ENCODE measurements at places on chromosomes 3 and 15.

- no peak for DNase-seq
Measured at GRCh38 chr15:78790027-78790426, 21.2 kb downstream of the ADAMTS7 start.

DNA sequence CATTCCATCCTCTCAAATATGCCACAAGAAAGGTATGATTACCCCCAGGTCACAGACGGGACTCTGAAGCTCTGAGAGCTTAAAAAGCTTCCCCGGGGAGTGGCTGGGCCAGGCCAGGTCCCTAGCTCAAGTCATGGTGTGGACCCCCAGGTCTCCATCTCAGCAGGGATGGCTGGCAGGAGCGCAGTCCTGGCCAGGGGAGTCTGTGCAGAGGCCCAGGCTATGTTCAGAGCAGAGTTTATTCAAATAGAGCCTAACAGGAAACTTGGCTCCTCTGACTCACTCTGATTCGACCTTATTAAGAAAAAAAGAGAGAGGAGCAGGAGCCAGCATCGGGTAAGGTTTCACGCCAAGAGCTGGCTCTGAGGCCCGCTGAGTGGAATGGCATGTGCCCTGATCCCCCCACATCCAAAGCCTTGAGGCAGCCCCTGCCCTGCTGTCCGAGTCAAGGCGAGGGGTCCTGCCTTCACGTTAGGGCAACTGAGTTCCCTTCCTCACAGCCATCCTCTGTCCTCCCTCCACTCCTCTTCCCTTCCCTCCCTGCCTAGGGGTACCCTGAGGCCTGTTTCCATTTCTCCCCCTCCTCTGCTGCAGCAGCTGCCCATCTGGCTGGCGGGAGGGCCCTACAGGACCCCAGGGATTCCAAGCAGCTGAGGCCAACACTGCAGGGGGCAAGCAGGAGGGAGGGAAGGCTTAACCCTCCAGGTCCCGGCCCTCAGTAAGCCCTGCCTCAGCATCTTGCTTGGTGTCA, 1.9 kb upstream of the LOXL1 start:
- DNase-seq = peak; percentile 31

GRCh38 chr3:135057996-135058395, 262.9 kb downstream of the EPHB1 start:
- DNase-seq = no peak

DNA sequence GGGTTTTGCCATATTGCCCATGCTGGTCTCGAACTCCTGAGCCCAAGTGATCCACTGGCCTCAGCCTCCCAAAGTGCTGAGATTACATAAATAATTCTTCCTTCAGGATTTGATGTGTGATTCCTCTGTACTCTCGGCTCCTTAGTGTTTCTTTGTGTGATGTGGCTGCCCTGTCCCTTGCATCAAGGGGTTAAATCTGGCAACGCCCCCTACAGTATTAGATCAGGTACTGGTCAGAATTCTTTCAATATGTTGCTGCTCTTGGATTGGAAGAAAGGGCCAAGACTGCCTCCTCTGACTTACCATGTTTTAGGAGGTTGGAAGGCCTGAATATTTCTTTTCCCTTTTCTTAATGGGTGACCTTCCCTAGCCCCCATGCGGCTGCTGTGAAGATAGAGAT, 390.6 kb upstream of the WNT5A start:
- DNase-seq = no peak

DNA sequence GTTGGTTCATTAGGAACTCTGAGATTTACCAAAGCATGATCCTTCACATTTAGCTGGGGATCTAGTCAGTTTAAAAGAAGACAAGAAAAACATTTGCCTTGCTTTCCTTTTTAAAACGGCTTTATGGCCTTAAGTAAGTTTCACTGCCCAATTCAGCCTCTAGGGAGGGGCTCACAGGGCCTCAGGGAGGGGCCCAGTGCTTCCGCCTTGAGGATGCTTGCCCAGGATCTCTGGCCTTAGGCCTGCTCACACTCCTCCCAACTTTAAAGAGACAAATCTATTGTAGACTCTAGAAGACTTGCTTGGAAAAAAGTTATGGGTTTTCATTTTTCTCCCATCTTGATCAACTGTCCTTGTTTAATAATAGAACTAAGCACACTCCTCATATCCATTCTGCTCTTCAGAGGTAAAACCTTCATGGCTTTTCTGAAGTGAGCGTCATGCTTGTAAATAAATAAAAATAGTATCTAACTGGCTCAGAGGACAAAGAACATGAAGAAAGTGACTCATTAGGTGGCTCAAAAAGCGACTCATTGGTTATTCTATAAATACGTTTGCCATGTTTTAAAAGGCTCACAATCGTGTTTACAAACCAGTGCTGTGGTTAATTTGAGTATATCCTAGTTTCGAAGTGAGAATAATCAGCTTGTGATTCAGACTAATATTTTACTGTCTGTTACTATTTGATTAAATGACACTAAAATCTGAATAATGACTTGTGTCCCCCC, 13.7 kb downstream of the PDHB start:
- no peak for DNase-seq

GRCh38 chr3:88180398-88180999, 30.7 kb downstream of the C3orf38 start:
- DNase-seq = peak; percentile 51

GRCh38 chr3:60829058-60829457, 422.2 kb downstream of the FHIT start:
- no peak for DNase-seq

DNA sequence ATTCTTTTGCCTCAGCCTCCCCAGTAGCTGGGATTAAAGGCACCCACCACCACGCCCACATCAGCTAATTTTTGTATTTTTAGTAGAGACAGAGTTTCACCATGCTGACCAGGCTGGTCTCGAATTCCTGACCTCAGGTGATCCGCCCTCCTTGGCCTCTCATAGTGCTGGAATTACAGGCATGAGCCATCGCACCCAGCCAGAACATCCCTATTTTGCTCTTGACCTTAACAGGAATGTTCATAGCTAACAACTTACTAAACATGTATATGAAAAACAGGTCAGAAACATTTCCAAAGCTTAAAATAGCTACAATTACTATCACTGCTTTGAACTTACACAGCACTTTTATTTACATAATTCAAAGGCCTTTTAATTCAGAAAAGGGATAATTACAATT, 33.7 kb downstream of the UQCC5 start:
- no peak for DNase-seq

DNA sequence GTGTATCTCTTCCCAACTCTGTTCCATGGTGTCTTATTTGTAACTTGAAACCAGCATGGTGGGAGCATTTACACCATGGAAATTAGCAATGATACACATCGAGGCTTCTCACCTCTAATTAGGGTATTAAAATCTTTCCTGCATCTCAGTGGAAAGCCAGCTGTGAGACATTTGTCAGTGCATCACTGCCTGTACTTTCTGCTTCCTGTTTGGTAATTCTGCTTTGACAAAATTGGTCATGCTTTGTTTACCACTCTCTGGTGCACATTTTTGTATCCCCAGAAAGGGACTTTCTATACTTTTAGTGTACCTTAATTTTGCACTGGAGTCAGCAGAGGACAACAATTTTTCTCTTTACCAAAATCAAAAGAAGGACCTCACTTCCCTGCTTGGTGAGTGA, 402.1 kb downstream of the PDCD6IP start:
- DNase-seq = no peak

DNA sequence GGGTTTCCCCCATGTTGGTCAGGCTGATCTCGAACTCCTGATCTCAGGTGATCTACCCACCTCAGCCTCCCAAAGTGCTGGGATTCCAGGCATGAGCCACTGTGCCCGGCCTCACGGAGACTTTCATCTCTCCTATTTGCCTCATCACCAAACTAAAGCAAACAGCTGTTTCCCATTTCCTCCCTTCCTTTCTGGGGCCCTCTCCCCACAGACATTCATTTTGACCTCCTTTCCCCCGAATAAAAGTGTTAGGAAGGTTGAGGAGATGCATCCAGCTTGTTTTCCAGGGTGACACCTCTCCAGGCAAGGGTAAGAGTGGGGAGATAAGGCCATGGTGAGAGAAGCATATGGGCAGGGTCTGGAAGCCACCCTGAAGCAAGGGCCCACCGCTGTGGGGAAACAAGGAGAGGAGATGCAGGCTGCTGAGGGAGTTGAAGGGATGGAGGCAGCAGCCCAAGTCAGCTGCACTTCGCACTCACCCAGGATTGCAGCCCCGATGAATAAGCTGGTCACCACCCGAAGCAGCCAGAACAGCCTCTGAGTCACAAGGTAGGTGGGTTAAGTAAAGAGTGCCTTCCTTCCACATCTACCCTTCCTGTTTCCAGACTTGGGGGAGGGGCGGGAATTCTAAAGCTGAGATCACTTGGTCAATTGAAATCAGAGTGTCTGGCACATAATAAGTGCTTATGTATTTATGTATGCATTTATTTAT, 7.7 kb downstream of the DUOXA2 start:
- no peak for DNase-seq

GRCh38 chr15:35867356-35867755, 321.4 kb upstream of the DPH6 start:
- no peak for DNase-seq

DNA sequence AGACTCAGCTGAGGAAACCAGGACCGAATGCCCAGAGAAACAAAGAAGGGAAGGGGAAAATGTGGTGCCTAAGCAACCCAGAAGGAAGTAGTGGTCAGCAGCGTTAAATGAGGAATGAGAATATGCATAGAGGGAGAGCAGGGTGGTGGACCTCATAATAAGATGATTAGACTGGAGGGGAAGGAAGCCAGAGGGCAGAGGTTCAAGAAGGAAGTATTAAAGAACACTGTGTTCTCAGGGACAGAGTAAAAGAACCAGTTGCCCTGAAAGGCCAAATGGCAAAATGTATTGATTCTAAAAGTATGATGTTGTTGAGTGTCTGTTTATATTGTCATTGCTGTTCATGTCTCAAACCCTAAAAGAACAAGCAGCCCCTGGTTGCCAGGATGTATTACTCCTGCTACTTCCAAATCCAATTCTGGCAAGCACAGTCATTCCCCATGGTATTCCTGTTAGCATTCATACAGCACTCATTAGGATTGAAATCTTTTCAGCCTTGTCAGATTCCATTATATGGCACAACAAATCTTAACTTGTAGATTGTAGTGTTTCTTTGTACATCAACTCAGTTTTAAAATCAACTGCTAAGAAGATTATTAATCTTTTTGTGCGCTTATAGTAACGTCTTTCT, 23.4 kb downstream of the P2RY1 start:
- no peak for DNase-seq

DNA sequence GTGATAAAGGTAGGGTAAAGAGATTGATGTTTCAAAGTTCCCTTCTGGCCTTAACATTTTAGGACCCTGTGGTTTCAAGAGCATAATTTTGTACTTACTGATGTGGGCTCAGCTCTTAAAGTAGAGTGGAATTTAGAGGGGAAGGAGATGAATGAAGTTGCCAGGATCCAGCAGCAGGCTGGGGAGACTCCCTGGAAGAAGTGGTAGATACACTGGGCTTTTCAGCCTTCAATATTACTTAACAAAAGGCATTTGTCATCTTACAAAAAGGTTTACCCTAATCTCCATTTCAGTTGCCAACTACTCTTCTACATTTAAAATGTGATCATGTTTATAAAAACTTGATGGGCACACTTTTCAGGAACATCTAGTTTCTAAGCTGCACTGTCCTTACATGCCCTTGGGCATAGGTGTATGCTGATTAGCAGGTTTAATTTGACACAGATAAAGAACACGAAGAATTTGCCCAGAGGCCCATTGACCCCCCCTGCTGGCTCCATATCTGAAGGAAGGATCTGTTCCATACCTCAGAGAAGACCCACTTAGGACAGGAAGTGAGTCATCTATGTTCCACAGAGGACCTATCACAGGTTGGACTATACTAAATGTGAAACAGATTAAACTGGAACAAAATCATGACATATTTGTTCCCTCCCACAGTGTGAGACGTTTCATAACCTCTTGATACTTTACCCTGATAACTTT, 93.0 kb upstream of the LPP start:
- peak; percentile 80 for DNase-seq

GRCh38 chr15:51878446-51879386, 49.3 kb downstream of the TMOD3 start:
- DNase-seq = peak; percentile 34

DNA sequence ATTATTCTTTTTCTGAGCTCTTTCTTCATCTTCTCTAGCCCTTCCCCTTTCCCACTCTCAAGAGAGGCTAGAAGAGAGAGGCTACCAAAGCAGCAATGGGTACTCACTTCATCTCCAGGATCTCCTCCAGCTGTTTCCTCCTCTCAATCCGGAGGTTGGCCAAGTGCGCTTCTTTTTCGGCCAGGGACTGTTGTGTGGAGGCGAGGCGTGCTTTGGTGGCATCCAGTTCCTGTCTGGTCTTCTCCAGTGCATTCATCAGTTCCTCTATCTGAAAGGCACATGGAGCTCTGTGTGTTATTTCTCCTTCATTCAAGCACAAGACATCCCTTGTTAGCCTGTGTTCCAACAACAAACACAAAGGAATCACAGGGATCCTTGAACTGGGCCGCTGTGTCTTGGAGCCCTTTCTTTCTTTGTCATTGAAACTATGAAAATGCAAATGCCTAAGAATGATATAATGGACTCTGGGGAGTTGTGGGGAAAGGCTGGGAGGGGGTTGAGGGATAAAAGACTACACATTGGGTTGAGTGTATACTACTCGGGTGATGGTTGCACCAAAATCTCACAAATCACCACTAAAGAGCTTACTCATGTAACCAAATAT, 401.3 kb upstream of the WNT5A start:
- no peak for DNase-seq

DNA sequence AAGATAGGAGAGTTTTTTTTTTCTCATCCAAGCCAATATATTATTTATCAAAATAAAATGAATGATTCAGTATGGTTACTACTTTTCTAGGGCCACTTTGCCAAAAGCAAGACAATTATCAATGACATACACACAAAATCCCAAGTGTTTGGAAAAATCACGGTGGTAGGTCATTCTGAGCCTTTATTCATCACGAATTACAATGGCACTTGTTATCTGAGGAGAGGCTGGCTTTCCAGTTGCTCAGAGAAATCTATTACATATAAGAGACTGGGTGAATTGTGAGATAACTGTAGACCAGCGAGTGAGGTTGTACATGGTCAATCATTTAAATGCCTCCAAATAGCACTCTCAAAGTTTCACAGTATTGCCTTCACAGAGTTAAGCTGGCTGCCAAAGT, 20.4 kb upstream of the FGF12 start:
- no peak for DNase-seq

GRCh38 chr3:111538681-111539083, 3.3 kb upstream of the CD96 start:
- no peak for DNase-seq

- DNase-seq = peak; percentile 5
Measured at GRCh38 chr3:124887177-124887931, at the start of gene ITGB5. ITGB5 (minus strand) TSS chr3:124887365; CDS start chr3:124887000, 365 bp downstream.

GRCh38 chr3:77329116-77329515, 289.2 kb downstream of the ROBO2 start:
- no peak for DNase-seq

Measured in CD4-positive, alpha-beta T cell treated with Interleukin-4 for 1 hour (primary cell).